ENCODE measurements at places on chromosomes 5 and 9. TPM values are rescaled to one million over a fixed set of nuclear protein-coding genes. Genes with fewer than 3 reads are reported as not detected.

LOX gene
- total RNA-seq, result 34.7 TPM

DNA sequence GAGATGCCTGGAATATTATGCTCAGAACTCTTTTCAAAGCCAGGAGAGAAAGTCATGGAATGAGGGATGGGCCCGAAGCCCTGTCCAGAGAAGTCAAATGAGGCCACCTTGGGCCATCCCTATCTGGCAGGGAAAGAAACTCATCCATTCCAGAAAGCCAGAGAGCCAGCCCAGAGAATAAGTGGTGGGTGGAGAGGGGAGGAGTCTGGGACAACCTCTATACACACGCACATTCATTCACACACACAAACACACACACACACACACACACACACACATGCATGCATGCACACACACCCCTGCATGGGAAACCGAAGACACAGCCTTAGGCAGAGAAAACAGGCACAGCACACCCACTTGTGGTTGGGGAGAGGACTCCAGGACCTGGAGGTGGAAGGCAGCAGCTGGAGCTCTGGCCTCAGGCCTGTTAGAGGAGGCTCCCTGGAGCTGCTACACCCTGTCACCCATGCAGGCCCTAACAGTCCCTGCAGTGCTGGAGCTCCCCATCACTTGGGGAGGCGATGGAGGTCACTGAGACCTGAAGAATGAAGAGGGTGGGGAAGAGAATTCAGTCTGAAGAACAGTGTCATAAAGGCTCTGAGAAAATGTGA, 38.0 kb downstream of the TGFBI start:
- peak; percentile 50 for DNase-seq
- no peak overlapping the region for H3K27ac ChIP-seq
- no peaks in the 10 kb centered on the region for H3K36me3 ChIP-seq
- H3K4me1 ChIP-seq, result peaks cover 18% of the 10 kb centered on the region
- H3K27me3 ChIP-seq, result no peaks in the 10 kb centered on the region
- H3K4me3 ChIP-seq, result no peak overlapping the region

DNA sequence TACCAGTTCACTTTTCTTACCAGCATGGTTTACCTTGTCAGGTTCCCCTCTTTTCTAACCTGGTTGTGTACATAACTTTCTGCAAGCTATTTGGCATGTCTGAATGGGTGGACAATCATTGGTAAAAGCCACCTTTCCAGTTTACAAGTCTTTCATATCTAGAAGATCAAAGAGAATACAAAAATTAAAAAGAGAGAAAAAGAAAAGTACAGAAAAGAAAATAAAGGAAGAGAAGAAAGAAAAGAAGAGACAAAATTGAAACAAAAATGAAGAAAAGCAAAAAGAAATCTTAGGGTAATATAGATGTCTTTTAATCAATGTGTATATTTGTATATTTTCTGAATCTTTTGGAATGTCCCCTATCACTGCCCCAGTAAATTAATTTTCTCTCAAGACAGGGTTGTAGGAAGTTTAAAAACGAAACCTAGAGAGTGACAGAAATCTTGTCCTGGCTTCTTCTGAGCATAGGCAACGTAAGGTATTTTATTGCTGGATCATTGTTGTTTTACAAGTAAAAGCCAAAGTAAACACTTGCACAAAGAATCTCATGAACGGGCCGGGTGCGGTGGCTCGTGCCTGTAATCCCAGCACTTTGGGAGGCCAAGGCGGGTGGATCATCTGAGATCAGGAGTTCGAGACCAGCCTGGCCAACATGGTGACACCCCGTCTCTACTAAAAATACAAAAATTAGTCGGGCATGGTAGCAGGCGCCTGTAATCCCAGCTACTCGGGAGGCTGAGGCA, 98.7 kb upstream of the IFNE start:
- H3K4me3 ChIP-seq, result no peak overlapping the region
- H3K36me3 ChIP-seq, result no peaks in the 10 kb centered on the region
- H3K4me1 ChIP-seq, result peaks cover 5% of the 10 kb centered on the region

DNA sequence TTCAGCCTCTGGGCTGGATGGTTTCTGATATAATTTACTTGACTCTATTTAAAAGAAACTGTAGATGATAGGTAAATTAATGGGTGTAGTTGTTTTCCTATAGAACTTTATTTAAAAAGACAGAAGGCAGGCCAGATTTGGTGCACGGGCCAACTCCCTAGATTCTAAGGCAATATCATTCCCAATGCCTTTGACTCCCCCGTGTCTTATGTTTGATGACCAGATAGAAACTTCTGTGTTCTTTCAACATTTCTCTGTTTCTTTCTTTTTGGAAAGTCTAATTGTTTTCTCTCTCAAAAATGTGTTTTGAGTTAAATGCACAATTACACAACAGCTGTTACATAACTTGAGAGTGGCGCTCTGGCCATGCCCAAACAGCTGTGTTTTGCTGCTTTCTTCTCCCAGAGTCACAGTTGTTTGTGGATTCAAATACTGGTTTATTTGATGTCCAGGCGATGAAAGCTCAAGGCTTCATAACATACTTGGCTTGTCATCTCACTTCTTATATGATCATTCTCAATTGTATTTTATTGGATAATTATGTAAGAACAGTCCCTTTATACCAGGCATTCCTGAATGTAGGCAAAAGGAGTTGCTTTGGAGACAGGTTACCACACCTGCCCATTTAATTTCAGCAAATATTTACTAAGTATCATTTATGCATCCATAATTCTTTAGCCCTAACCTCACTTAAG, 1.7 kb upstream of the ALDH1A1 start:
- no peak overlapping the region for H3K4me3 ChIP-seq
- no peaks in the 10 kb centered on the region for H3K36me3 ChIP-seq
- no peaks in the 10 kb centered on the region for H3K27me3 ChIP-seq
- peaks cover 38% of the 10 kb centered on the region for H3K4me1 ChIP-seq
- DNase-seq, result no peak

GRCh38 chr5:5751498-5751897, 329.0 kb downstream of the ICE1 start:
- H3K4me1 ChIP-seq, result no peaks in the 10 kb centered on the region
- H3K4me3 ChIP-seq, result no peak overlapping the region
- DNase-seq, result no peak
- H3K27ac ChIP-seq, result no peak overlapping the region
- no peaks in the 10 kb centered on the region for H3K27me3 ChIP-seq
